ENCODE measurements at places on chromosomes 16 and 17.

GRCh38 chr16:26901196-26901861, 165.4 kb upstream of the C16orf82 start:
- no peak for DNase-seq

- DNase-seq: no peak
These were observed 3.3 kb downstream of the ORMDL3 start for GRCh38 chr17:39923836-39924690.

DNA sequence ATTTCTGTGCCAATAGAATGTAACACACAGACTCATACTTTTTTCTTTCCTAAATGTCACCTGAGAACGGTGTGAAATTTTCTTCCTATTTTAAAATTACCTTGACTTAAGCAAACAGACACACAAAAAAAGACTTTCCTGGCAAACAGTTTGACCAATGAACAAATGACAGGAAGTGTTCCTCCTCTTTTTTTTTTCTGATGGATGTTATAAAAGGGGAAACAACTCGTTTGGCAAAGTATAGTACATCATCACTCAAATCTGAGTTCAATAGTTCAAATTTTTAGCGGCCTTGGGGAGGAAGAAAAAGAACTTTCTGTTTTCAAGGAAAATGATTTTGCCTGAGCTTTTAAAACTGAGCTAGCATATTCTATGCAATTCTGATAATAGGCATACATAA, 19.8 kb downstream of the HS3ST3A1 start:
- DNase-seq: no peak

- DNase-seq: no peak
These were observed 33.1 kb upstream of the CCL22 start for GRCh38 chr16:57325458-57325857.

DNA sequence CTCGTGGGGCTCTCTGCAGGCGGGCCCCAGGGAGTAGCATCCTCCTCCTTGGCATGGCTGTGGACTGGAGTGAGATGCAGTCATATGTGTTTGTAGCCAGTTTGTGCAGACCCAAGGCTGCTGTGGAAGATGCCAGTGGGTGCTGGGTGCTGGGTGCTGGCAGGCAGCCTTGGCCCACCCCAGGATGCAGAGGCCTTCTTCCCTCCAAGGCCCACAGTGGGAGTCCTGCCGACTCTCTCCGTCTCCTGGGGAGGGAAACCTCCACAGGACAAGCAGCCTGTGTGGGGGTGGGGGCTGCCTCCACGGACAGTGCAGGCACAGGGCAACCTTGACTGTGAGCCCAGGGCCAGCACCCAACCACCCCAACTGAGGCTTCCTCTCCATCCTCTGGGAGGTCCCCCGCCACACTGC, 13.8 kb upstream of the TMEM92 start:
- no peak for DNase-seq

- DNase-seq: no peak
These were observed 39.3 kb downstream of the DHRS7B start for GRCh38 chr17:21165922-21166594.

GRCh38 chr17:19880393-19880792, 12.7 kb upstream of the ULK2 start:
- no peak for DNase-seq

- no peak for DNase-seq
These were observed 116.1 kb downstream of the METRNL start for GRCh38 chr17:83195330-83196023.

DNA sequence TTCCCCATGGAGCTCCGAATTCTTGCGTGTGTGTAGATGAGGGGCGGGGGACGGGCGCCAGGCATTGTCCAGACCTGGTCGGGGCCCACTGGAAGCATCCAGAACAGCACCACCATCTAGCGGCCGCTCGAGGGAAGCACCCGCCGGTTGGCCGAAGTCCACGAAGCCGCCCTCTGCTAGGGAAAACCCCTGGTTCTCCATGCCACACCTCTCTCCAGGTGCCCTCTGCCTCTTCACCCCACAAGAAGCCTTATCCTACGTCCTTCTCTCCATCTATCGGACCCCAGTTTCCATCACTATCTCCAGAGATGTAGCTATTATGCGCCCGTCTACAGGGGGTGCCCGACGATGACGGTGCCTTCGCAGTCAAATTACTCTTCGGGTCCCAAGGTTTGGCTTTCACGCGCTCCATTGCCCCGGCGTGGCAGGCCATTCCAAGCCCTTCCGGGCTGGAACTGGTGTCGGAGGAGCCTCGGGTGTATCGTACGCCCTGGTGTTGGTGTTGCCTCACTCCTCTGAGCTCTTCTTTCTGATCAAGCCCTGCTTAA, 617 bp upstream of the SENP3 start:
- peak; percentile 78 for DNase-seq

DNA sequence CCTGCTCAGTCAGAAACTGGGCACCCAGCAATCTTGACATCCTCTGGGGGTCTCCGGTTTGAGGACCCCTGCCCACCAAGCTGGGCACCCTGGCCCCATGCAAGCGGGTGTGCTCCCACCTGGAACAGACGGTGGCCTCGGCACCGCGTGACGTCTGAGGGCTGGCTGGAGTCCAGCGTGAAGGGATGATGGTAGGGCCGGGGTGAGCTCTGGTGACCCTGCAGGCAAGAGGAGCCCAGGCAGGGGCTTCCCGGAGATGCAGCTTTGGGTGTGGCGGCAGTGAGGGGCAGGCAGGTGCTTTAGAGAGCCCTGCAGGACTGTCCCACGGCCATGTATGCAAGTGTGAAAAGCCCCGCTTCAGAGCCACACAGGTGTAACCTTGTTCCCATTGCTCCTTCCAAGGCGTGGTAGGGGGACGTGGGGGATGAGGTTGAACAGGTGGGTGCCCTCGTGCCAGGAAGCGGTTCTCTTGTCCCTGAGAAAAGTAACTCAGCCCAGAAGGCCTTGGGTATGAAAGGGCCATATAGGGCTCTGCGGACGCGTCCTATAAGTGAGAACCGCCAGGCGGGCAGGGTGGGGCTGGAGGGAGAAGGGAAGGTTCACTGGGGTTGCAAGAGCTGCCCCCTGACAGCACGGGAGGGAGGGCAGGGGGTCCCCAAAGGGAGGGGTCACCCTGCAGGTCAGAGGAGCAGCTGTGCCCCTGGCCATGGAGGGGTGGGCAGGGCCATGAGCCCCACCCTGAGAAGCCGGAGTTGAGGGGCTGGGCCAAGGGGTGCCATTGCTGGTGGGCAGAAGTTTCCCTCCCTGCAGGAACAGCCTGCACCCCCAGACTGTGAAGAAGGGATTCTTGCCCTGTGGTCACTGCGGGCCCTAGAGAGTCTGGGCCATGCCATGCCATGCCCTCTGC, 9.2 kb downstream of the RGS11 start:
- no peak for DNase-seq

GRCh38 chr17:33284022-33284421, 9.1 kb downstream of the ASIC2 start:
- no peak for DNase-seq

GRCh38 chr17:82871056-82871775, 31.4 kb upstream of the ZNF750 start:
- no peak for DNase-seq

DNA sequence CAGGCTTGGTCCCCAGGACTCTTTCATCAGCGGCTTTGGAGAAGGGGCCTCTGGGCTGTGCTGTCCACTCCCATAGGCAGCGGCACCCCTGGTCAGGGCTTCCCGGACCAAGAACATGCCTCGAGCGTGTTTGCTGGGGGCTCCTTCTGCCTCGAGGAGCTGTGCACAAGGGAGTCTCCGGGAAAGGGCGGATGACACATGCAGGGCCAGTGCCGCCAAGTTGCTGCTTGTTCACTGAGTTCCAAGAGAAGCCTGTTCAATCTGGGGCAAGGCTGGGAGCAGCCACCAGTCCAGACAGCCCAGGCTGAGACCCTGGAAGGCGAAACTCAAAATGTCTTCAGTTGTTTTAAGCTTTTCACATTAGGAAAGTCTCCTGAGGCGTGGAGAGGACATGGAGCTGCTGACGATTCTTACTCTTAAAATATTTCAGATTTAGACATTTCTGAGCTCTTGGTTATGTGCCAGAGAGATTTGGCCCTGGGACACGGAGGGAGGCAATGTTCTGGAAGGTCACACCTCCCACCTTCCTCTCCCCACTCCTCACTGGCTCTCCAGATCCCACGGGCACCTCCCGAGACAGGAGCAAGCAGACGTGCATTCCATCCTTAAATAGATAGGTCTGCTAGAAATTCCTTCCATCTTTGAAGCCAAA, 84.5 kb upstream of the ZNF469 start:
- no peak for DNase-seq

GRCh38 chr17:38961413-38961812, 5.8 kb downstream of the FBXO47 start:
- DNase-seq: no peak

GRCh38 chr16:30786936-30787612, at the start of gene ZNF629:
ZNF629 (minus strand) TSS chr16:30787205; CDS start chr16:30784482, 2,723 bp downstream.
- DNase-seq: peak; percentile 29

DNA sequence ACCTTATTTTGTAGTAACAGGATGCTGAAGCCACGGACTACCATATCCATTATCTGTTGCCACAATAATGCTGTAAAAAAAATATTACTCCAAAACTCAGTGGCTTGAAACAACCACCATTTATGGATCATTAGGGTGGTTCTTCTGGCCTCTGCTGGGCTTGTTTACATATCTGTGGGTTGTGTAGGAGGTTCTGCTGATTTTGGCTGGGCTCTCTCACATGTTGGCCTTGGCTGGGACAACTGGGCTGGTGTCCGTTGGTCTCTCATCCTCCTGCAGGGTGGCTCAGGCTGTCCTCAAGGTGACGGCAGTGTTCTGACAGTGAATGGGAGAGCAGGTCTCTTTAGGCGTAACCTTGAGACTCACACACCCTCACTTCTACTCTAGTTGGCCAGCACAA, 76.0 kb downstream of the GPR139 start:
- DNase-seq: no peak

DNA sequence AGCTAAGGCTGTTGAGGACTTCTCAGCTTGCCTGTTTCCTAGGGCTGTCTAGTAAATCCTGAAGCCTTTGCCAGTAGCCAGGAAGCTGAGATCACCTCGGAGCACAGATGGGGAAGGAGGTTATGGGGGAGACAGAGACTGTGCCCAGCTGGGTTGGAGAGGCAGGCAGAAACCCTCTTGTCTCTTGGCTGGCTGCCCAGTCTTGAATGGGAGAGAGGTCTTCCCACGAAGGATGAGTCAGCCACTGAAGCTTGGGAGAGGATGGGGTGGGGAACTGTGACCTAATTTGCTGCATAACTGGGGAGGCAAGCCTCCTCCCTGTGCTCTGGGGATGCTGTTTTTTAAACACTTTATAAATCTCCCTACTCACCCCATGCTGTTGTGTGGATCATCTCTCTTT, 69.8 kb downstream of the SHISA9 start:
- DNase-seq: no peak

DNA sequence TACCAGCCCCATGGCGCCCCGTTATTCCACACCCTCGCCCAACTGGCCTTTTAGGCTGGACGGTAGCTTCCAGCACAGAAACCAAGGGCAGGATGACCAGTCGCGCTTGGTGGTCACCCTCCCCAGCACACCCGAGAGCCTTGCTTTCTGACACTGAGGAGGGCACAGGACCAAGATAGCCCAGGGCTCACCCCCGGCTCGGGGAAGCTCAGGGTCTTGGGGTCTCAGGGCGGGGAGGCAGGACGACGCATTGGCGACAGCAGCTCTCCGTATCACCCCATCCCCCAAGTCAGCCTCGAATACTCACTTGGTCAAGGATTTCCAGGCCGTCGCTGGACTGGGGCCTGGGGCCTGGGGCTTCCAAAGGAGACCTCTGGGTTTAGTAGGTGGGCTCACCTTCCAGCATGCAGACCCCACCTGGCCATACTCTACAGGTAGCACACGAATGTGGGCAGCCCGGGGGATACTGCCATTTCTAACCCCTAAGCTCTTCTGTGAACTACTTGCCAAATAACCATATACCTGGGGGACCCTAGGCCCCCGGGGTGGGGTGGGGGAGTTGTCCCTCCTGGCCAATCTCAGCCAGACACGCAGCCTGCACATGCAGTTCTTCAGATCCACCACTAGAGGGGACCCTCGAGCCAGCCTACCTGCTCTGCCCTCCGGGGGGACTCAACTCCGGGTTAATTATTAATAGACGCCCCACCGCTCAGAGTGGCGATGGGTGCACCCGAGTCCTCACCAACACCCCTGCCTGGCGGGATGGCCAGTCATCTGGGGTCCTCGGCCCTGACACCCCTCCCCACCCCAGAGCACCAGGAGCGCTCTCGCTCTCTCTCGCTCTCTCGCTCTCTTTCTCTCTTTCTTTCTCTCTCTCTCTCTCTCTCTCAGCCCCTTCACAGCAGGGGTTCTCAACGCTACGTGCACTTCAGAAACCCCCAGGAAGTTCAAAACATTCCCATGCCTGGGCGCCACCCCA, 30.0 kb downstream of the TBC1D16 start:
- peak; percentile 60 for DNase-seq

DNA sequence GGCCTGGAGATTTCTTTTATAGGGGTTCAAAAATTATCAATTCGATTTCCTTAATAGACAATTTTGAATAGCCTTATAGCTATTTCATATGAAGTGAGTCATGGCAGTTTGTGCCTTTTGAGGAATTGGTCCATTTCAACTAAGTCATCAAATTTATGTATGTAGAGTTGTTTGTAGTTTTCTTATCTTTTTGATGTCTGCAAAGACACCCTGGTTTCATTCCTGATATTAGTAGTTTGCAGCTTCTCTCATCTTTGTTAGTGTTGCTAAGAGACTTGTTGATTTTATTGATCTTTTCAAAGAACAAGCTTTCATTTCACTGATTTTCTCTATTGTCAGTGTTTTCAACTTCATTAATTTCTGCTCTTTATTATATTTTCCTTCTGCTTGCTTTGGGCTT, 44.2 kb downstream of the N4BP1 start:
- DNase-seq: no peak

- peak; percentile 48 for DNase-seq
These were observed 19.1 kb downstream of the TRARG1 start for GRCh38 chr17:1298606-1299005.

DNA sequence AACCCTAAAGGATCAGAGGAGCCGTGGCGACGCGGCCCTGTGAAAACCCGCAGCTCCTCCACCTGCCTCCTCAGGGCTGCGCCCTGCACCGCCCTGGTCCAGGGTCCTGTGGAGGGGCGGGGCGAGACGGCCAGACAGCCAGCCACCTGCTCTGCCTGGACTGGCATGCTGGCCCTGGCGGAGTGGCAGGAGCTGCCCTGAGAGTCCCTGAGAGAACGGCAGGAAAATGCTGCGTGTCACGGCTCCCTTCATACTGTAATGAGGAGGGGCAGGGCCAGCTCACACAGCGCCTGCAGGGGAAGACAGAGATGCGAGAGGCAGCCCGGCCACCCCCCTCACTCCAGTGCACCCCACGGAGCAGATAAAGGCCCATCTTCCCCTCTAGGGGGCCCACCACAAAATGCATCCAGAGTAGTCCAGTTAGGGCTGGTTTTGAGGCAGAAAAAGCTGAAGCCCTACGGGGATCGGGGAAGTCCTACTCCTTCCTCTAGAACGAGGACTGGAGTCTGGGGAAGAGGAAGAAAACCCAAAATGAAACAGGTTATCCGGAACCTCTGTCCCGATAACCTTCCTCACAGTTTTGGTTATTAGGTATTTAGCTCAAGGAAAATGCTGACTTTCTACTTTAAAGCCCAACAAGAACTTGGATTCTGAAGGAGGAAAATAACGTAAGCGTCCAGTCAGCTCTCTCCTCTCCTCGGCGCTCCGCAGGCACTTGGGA, 97.6 kb upstream of the DNAH17 start:
- no peak for DNase-seq

DNA sequence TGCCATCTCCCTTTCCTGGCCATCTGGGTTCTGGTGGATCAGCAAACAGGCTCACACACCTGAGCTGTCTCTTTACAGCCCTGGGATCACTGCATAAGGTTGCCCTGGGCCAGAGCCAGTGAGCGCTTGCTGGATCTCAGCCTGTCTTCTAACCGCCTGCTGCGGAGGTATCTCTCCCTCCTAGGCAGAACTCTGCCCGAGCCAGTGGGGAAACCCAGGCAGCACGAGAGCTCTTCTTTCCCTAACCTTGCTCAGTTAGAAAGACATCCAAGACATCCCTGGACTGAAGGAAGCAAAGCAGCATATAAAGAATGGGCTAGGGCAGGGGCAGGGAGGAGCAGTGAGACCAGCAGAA, 6.4 kb downstream of the HAS3 start:
- DNase-seq: no peak

Data from activated T-cell treated with anti-CD3 and anti-CD28 coated beads, Interleukin-2, amount 50 U/mL, for 4 hours (primary cell).